ENCODE measurements at places on chromosomes 6 and 20. TPM values are rescaled to one million over a fixed set of nuclear protein-coding genes. Genes with fewer than 3 reads are reported as not detected.

The SLC26A8 gene
- total RNA-seq, result 0.11 TPM

The ZSCAN16 gene
- total RNA-seq, result 3.9 TPM

The OR2H1 gene
- total RNA-seq, result not detected

The ULBP1 gene
- 0.16 TPM for total RNA-seq

The SNRPB2 gene
- total RNA-seq, result 68.3 TPM

The IL17A gene
- not detected for total RNA-seq

The RAB32 gene
- total RNA-seq, result 30.6 TPM

The RAET1E gene
- total RNA-seq, result 0.74 TPM

The MDFI gene
- total RNA-seq, result 32.6 TPM

The SRSF12 gene
- total RNA-seq, result 8.6 TPM

The RBPJL gene
- total RNA-seq, result not detected

The PACSIN1 gene
- 0.32 TPM for total RNA-seq

The CALHM5 gene
- total RNA-seq, result 8.6 TPM

The PPP1R14C gene
- total RNA-seq, result 0.42 TPM

The CST8 gene
- not detected for total RNA-seq

The ATP9A gene
- 25.6 TPM for total RNA-seq

The IL17F gene
- not detected for total RNA-seq

The RBM24 gene
- total RNA-seq, result 18.1 TPM

The DYNLRB1 gene
- total RNA-seq, result 36.2 TPM

The PRDM13 gene
- not detected for total RNA-seq

The CASS4 gene
- 1.9 TPM for total RNA-seq

The WFDC2 gene
- not detected for total RNA-seq

The UST gene
- 27.8 TPM for total RNA-seq

The MYLK2 gene
- total RNA-seq, result 1.7 TPM

The HLA-DMB gene
- 8.9 TPM for total RNA-seq

The MYLIP gene
- 53.8 TPM for total RNA-seq

The C2 gene
- 4.0 TPM for total RNA-seq

The PSORS1C2 gene
- not detected for total RNA-seq

The TTI1 gene
- 35.7 TPM for total RNA-seq

The MROH8 gene
- 6.3 TPM for total RNA-seq

The SIRPD gene
- not detected for total RNA-seq
